ENCODE measurements at places on chromosomes 11 and 22.

- DNase-seq = no peak
These were observed 46.5 kb downstream of the PDE2A start for GRCh38 chr11:72627594-72628281.

DNA sequence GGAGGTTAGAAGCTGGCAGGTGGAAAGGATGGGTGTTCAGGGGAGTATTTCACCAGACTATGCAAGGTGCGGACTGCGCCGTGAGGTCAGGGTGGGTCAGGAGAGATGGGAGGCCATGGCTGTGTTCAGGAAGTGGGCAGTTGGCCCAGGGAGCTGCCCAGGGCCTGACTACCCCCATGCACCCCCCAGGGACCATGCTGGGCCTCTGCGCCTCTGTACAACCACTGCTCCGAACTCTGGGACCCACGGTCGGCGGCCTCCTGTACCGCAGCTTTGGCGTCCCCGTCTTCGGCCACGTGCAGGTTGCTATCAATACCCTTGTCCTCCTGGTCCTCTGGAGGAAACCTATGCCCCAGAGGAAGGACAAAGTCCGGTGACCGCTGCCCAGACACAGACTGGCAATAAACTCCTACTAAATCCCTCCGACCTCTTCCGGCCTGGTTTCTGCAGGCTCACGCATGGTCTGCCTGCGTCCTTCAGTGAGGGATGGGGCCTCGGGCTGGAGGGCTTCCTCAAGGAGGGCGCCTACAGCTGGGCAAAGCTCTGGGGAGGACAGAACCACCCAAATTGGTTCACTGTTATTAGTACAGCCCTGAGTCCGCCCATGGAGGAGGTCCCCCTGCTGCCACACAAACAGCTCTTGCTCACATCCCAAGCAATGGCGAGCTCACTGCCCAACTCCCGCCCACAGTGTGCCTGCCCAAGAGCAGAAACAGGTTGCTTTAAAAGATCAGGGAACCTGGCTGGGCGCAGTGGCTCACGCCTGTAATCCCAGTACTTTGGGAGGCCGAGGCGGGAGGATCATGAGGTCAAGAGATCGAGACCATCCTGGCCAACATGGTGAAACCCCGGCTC is 4.2 kb downstream of the PHLDA2 start:
- DNase-seq = no peak

- DNase-seq = no peak
These were observed 28.2 kb upstream of the DGKZ start for GRCh38 chr11:46319074-46319453.

DNA sequence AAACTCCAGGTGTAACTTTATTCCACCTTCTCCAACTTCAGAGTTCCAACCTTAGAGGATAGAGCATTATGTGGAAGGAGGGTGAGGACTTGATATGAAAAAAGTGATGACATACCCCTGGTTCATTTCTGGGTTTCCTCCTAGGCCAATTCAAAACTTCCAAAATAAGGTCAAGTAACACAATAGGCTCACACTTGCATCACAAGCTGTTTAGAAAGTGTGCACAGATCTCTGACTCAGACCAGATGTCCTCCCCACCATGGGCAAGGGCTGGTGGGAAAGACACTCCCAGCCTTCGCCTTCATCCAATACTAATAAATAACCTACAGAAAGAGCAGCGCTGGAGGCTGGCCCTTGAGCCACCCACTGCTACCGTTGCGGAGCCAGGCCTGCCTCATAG is 5.8 kb upstream of the BUD13 start:
- DNase-seq = no peak

- peak; percentile 5 for DNase-seq
These were observed 102.9 kb downstream of the MORC2 start for GRCh38 chr22:30865656-30866055.

DNA sequence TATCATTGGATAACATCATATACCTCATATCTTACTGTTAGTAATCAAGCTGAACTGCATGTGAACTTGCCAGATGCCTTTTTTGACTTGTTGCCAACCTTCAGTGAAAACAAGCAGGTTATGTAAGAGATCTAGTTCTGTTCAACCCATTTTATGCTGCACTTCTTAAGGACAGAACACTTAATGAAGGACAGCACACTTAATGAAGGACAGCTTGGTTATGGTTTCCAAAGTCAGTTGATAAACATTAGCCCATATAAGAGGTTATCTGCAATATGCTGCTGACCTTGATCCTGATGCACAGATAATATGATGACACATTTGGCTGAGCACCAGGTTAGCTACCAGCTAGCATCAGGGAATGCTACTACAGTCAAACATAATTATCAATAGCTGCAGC is 358.7 kb upstream of the PDGFD start:
- DNase-seq = no peak

GRCh38 chr11:94604482-94604881 is 37.3 kb downstream of the PIWIL4 start:
- DNase-seq = no peak

DNA sequence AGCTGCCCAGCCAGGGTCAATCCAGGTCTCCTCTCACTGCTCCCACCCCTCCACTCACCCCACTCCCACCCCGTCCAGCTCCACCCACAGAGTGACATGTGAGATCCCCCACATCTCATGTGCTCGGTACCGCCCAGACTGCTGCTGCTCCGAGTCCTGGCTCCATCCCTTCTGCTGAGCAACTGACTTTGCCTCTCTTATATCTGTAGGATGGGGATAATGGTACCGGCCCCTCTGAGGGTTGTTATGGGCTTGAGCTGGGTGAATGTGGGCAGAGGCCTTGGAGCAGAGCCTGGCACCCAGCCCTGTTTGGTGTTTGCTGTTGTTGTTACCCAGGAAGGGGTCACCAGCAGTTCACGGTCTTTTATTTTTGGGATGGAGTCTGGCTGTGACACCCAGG is 77.0 kb downstream of the ST3GAL4 start:
- no peak for DNase-seq

- DNase-seq = no peak
These were observed 56.2 kb downstream of the PANX1 start for GRCh38 chr11:94184846-94185245.

DNA sequence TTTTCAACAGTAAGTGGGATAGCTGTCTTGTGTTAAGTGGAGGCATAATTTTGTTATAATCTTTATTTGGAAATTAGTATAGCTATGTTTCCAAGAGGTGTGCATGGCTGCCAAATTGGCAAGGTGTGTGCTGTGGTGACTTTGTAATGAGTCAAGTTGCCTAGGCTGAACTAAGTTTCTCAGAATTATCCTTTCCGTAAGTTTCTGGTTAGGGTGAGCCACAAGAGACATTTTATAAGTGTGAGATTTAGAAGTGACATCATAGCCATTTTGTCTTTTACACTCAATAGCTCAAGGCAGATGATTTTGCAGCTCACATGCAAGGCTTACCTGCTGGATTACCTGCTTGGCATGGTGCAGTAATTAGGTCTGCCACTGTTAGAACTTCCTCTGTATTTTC is 90.3 kb downstream of the C11orf87 start:
- no peak for DNase-seq

- DNase-seq = no peak
These were observed 43.1 kb downstream of the HSD17B12 start for GRCh38 chr11:43723617-43724016.

DNA sequence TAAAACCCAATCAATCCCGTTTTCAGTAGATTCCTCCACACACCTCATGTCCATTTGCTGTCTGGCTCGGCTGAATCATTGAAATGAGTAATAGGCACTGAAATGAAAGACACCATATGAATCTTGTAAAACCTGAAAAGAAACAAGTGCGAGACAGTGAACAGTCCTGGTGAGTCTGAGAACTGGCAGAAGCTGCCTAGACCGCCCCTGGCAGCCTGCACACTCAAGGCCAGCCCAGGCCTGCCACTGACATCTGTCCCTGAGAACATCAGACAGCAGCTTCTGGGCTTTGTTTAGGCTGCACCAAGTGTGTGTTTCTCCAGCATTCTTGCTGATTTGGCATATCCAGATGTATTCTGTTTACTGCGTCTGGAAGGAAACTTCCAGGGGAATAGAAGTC is 44.8 kb downstream of the ENDOD1 start:
- DNase-seq = no peak

- DNase-seq = peak; percentile 56
These were observed 28.5 kb downstream of the LRP4 start for GRCh38 chr11:46889689-46890475.

DNA sequence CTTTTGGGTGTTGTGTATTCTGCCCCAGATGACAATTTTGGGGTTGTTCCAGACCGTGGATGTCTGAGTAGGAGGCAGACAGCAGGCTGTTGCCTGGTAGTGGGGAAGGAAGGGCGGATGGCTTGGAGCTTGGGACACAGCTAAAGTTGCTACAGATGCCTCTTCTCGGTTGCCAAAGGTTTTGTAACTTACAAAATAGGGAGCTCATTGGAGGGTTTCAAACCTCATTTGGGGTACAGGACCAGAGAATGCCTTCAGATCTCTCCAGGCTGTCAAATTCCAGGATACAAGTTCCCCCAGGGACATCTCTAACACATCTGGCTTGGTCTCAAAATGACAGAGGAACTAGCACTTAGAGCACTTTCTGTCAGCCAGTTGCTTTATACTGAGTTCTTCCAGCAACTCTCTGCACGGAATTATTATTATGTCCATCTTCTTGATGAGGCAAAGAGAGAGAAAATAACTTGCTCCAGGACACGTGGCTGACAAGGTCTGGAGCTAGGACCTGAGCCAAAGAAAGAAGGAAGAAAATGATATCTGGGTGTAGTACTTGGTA is 56.0 kb downstream of the SLC1A2 start:
- no peak for DNase-seq

- no peak for DNase-seq
These were observed 250.8 kb downstream of the DDX10 start for GRCh38 chr11:108915666-108916065.

GRCh38 chr11:14637868-14638409 is 5.7 kb upstream of the PDE3B start:
- DNase-seq = no peak

- DNase-seq = no peak
These were observed 111.5 kb downstream of the PKNOX2 start for GRCh38 chr11:125275905-125276618.

GRCh38 chr11:67370351-67371076 is 2.9 kb downstream of the CLCF1 start:
- DNase-seq = no peak

- no peak for DNase-seq
These were observed 85.1 kb downstream of the TMEM135 start for GRCh38 chr11:87122852-87123251.

DNA sequence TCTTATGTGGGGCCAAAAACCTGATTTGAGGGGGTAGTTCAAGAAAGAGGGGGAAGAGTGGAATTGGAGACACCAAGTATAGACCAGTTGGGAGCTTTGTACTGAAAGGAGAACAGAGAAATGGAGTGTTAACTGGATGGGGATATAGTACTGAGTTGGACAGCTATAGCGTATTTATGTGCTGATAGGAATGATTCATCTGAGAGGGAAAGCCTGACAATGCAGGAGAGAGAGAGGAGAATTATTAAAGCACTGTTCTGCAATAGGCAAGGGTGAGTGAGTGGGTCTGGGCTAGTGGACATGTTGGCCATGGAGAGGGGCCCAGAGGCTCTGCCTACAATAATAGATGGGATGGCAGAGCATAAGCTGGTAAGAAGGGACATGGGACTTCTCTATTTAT is 52.9 kb upstream of the PITPNB start:
- no peak for DNase-seq

DNA sequence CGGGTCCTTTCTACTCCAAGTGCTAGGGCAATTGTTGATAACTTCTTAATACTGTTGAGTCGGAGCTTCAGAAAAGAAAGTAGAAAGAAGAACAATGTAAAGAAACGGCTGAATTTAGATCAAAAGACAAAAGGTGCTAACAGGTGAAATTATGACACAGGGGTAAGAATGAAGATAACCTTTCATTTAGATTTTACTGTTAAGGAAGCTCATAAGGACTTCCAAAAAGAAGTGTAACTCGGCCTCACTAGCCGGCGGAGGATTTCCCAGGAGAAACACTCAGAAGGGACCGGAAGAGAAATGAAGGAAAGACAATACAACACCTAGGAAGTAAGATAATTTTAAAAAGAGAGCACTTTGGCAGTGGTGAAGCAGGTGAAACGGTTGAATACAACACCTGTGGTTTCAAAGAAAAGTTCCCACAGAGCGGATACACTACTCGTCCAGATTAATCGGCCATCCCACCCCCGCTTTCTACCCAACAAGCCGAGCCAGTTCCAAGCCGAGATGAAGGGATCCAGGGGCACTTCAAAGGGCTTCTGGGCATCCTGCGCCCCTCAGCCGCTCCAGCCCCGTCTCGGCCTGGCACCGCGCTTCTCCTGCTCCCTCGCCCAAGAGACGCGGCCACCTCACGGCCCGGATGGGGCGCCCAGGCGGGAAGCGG is 737 bp downstream of the PPP2R1B start:
- DNase-seq = no peak

GRCh38 chr11:70538641-70539359 is 140.5 kb downstream of the CTTN start:
- no peak for DNase-seq

DNA sequence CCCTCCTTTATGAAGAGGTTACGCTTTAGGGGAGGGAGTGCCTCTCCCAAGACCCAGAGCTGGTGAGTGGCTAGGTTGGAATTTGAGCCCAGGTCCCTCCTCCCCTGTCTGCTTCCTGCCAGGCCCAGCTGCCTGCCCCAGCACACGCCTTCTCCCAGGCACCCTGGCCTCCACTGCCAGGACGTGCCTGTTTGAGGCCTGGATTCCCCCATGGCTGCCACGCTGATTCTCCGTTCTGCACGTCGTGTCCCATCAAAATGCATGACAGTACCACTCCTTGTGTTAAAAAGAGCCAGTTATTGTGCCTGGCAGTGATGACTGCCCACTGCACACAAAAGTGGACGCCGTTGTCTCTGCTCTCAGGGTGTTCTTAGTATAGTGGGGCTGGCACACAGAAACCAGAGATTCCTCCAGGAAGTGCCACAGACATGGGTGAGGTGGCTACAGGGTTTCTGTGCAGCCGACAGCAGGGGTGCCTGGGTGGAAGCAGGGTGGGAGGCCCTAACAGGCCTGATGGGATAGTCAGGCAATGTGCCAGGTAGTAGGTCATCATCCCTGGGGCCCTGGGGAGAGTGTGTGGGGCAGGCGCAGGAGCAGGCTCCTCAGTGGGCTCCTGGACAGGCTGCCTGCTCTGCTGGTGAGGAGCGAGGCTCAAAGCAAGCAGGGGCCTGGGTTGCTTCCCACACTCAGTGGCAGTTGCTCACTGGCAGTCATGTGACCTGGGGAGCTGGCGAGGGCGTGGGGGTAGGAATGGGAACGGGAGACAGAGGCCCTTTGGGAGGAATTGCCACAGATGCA is 24.2 kb downstream of the MED15 start:
- no peak for DNase-seq

- DNase-seq = no peak
These were observed 31.6 kb upstream of the CADM1 start for GRCh38 chr11:115535781-115536180.

- no peak for DNase-seq
These were observed at the start of gene PRSS23 for GRCh38 chr11:86800076-86800959. Gene PRSS23 (plus strand): TSS chr11:86800542. CDS start chr11:86807644, 7,102 bp downstream.

GRCh38 chr11:34091825-34092224 is 13.6 kb upstream of the NAT10 start:
- no peak for DNase-seq

GRCh38 chr11:72736452-72737069 is 15.6 kb downstream of the ARAP1 start:
- no peak for DNase-seq

Data from GM12892 (cell line).